Glutamatergic neuron (in vitro differentiated cells): ENCODE measurements at places on chromosomes 11 and 22. TPM values are rescaled to one million over a fixed set of nuclear protein-coding genes. Genes with fewer than 3 reads are reported as not detected.

Gene OR52N4
- not detected for total RNA-seq

Gene KRTAP5-7
- not detected for total RNA-seq

Gene ANGPTL5
- not detected for total RNA-seq

Gene OR52E8
- total RNA-seq, result not detected

Gene C11orf71
- total RNA-seq, result 10.6 TPM

Gene CASP5
- total RNA-seq, result not detected

Gene GLB1L3
- 0.83 TPM for total RNA-seq

Gene LRRC4C
- total RNA-seq, result 0.64 TPM
